ENCODE measurements at places on chromosomes 16 and 17.

DNA sequence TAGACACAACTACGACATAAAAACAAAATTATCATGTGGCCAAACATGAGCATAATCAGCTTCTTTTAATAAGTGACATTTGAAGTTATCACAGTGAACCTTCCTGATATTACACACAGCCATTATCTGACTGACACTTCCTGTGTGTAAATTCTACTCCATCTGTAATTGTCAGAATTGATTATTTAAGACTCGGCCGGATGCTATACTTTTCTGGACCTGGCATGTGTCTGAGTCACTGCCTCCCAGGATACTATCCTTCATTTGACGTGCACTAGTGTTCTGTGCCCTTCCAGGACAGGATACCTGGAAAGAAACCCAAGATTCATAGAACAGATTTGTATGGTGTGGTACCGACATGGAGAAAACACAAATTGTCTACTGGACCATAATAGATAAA is 242.0 kb downstream of the HS3ST3A1 start:
- no peak for DNase-seq

GRCh38 chr17:69854225-69854780 is 220.7 kb upstream of the KCNJ16 start:
- no peak for DNase-seq

- no peak for DNase-seq
These were observed 11.7 kb upstream of the SCNN1B start for GRCh38 chr16:23290189-23291062.

DNA sequence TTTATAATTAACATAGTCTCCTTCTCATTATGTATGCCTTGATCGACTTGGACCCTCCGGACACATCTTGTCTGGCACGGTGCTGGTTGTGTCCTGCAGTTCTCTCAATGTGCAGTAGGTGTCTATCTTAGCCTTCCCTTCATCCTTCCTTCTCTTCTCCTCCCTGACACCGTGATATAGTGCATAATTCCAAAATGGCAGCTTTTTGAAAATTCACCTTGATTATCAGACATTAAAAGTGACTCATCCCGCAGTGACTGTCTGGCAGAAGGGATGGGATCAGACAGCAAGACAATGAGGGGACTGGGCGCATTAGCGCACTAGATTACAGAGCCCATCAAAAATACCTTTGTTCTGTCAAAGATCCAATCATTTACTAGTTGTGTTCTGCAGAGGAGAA is 70.0 kb upstream of the PMFBP1 start:
- peak; percentile 73 for DNase-seq

DNA sequence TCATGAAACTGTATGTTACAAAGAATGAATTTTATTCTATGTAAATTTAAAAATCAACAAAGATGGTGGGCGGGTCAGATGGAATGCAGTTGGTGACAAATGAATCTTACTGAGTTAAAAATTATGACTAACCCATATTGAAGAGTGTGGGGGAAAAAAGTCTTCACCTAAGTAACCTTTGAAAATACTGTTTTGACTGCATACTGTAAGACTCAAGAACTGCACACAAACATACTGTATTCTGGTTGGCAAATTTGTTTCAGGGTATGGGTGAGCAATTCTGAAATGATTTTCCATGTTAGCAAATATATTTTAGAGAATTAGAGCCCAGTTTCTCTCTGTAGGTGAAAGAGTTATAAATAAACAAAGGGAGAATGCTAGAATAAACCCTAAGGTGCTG is 153.7 kb upstream of the KCNJ18 start:
- DNase-seq = no peak

GRCh38 chr17:4892499-4893221 is 6.7 kb upstream of the C17orf107 start:
- DNase-seq = no peak

DNA sequence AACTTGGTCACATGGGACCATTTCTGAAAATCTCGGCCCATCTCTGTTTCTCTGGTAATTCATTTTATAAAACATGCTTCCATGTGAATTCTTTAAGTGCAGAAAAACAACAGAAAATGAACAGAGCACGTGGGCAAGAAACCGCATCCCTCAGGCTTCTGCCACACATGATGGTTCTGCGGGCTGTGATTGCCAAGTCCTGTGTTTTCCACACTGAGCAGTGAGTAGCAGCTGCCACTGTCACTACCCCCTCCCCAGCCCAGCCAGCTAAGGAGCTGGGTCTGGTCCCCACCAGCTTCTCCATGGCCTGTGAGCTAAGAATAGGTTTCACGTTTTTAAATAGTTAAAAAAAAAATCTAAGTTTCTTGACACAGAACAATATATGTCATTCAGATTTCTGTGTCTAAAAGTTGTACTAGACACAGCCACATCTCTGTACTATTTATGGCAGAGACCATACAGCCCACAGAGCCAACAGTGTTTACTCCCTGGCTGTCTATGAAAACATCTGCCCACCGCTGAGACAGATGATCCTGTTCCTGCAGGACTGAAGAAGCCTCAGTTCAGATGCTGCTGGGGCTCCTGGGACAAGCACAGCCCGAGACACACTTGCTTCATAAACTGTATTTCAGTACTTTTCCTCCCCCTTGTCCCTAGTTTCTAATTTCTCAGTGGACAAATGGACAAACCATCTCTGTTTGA is 41.5 kb downstream of the USP22 start:
- no peak for DNase-seq

DNA sequence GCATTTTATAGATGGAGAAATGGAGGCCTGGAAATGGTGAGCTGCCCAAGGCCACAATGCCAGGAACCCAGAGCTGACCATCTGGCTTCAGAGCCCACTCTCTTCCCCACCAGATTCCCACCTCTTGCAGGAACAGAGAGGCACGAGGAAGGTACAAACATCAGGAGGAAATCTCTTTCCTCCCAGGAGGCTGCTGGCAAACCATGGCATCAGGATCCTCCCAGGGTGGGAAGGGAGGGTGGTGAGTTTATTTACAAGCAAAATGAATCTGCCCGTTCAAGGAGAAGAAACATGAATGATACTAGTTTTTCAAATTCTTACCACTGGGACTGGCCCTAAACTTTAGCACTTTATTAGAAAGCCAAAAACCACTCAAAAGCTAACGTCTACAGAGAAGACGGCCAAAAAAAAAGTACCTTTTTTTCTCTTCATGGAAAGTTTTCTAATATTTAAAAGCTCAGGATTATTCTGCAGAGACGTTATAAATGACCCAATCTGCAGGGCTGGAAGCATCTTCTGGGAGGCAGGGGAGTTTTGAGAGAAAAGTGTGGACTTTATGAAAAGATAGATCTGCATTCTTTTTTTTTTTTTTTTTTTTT is 79.1 kb downstream of the NXN start:
- no peak for DNase-seq

DNA sequence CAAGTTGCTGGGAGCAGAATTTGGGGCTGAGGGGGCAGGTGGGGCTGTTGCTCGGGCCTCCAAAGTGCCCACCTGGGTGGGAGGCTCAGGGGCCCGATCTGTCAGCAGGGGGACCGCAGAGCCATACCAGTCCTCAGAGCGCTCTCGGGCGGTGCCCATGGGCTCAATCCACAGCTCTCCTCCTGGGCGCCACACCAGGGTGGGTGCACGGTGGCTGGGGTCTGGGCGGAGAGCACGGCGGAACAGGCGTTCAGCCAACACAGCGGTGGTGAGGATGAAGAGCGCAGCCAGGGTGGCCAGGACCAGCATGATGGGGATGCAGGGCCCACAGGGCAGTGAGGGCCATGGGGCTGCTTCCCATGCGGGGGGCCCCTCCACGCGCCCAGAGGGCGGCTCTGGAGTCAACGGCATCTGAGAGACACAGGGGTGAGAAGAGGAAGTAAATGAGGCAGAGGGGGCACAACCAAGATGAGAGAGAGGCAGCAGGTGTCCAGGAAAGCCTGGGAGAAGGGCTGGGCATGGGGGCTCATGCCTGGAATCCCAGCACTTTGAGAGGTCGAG is 1.2 kb downstream of the C16orf54 start:
- DNase-seq = no peak

DNA sequence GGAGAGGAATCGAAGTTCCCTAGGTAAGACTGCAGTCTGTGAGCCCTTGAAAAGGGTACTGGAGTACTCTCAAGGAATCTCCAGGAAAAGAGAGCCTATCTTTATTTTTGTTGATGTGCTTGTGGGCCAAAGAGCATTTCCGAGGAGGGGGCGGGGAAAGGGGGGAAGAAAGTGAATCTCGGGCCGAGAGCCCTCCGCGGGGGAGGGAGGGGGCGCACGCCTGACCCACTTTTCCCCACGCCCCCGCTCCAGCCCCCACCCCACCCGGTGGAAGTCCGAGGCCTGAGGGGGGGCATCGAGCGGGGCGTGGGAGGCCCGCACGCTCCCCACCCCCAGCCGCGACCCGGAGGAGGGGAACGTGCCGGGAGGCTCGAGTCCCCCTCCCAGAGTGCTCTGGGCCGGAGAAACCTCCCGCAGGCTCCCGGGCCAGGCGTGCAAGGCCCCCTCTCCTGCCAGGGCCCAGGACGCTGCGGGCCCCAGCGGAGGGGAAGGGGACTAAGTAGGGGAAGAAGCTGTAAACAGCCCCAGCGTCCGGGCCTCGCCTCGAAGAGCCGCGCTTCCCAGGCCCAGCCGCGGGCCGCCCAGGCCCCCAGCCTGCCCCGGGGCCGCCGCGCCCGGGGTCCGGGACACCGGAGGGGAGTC is 444 bp downstream of the HELZ start:
- no peak for DNase-seq

GRCh38 chr16:70795296-70795912 is 5.6 kb downstream of the VAC14 start:
- no peak for DNase-seq

DNA sequence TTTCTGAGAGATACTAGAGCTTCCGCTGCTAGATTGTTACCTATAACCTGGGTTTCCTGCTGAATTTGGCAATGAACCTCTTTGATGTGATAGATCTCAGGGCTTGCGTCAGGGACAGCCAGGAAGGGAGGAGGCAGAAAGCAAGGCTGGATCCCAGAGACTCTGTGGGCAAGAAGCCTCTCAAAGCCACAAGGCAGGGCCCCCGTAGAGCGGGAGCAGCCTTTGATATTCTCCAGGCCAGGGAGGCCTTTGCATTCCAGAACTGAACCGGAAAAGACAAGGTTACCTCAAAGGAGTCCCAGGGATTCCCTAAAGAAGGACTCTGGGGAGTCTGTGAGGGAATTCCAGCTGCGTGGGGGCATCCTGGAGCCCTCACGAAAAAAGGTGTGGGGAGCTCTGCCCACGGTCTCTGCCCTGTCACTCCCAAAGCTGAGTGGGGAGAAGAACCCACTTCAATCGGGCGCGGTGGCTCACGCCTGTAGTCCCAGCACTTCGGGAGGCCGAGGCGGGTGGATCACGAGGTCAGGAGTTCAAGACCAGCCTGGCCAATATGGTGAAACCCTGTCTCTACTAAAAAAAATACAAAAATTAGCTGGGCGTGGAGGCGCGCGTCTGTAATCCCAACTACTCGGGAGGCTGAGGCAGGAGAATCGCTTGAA is 14.3 kb upstream of the SCIMP start:
- no peak for DNase-seq

DNA sequence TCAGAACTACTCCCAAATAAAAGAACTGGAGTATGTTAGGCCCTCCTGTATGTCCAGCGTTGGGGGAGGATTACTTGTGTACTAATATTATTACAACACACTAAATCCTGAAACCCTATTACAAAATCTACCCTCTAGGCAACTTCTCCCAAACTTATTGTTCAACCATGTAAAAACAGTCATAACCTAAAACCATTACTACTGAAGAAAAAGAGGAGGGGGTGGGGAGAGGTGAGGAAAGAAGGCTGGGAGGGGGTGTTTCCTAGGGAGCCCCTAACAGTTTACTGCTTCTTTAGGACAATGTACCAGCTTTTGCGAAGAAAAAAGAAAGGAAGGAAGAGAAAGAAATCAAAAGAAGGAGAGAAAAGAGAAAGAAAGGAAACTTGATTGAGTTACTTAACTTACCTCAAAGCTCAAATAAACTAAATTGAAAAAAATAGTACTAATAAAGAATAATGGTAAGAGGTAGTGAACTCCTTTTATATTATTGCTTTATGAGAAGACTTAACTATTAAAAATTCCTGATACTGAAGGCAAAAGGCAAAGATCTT is 2.3 kb downstream of the SALL1 start:
- DNase-seq = no peak

DNA sequence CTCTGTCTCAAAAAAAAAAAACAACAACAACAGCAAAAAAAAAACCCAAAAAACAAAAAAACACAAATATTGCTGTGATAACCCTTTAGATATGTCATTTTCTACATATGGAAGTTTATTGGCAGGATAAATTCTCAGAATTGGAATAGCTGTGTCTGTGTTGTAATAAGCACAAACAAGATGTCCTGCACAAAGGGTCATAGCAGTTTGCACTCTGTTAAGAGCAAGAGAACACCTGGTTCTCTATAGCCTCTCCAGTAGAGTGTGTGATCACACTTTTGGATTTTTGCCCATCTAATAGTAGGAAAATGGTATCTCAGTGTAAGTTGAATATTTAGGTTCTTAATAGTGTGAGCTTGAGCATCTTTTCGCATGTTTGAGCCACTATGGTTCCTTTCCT is 60.4 kb downstream of the USP43 start:
- no peak for DNase-seq

DNA sequence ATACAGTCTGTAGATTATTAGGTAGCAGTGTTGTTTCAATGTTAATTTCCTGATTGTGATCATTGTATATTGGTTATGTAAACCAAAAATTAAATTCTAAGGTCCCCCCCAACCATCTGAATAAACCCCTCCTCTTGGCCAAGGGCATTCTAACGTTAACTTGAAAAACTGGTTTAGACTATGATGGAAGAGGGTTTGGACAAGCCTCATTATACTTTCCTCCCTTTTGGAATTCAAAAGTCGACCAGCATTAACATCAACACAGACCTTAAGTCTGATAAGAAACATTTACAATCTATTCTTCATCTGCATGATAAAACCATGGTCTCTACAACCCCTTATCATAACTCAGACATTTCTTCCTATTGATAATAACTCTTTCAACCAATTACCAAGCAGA is 20.6 kb upstream of the KIFC3 start:
- no peak for DNase-seq

DNA sequence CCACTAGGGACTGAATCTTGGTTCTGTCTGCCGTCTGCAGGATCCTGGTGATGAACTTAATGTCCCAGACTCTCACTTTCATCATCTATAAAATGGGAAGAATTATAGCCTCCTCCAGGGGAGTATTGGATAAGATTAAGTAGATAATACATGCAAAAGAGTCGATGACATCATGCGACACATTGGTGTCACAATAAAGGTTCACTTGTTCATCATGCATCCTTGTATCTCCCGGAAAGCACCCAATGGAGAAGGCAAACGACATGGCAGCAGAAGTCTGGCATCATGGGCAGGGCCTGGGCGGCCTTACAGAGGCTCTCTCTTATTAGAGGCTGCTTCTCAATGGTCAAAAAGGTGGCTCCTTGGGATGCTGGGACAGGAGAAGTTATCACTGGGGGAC is 35.1 kb upstream of the CD300E start:
- no peak for DNase-seq
